ENCODE measurements at places on chromosomes 13 and 19. TPM values are rescaled to one million over a fixed set of nuclear protein-coding genes. Genes with fewer than 3 reads are reported as not detected.

DNA sequence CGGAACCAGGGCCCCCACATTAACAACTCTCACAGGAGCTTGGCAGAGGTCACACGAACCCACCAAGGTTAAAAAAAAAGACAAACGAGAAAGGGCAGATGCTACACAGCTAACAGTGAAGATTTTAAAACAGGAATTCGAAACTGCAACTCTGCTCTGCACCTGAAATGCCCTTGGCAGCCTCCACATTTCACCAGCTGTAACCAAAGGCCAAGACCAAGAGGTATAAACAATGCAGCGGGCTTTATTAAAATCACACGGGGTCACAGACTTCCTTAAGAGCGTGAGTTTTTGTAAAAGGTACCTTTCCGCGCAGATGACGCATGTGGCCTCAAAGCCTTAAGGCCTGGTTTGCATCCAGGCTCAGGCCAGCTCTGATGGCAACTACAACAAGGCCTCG lies 88.2 kb downstream of the STK24 start:
- no peak overlapping the region for H3K4me3 ChIP-seq
- no peaks in the 10 kb centered on the region for H3K36me3 ChIP-seq
- peak overlapping the region; percentile 59 for H3K27ac ChIP-seq
- no peak for DNase-seq
- H3K4me1 ChIP-seq: peaks cover 55% of the 10 kb centered on the region
- no peaks in the 10 kb centered on the region for H3K27me3 ChIP-seq

DNA sequence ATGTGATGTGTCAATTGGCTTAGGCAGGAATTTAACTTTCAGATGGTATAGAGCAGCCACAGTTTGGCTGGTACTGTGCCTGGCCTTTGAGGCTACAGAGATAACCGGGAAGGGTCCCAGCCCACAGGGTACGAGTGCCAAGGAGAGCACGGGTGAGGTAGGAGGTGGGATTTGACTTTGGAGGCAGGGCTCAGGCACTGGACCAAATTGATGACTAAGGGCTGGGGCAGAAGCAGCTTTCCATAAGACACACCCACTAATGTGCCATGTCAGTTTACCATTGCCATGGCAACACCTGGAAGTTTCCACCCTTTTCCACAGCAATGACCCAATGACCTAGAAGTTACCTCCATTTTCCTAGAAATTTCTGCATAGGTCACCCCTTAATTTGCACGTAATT lies 466.2 kb downstream of the TSHZ3 start:
- no peaks in the 10 kb centered on the region for H3K36me3 ChIP-seq
- no peak for DNase-seq
- H3K4me3 ChIP-seq: no peak overlapping the region
- no peaks in the 10 kb centered on the region for H3K27me3 ChIP-seq

Gene C13orf42
- not detected for total RNA-seq

DNA sequence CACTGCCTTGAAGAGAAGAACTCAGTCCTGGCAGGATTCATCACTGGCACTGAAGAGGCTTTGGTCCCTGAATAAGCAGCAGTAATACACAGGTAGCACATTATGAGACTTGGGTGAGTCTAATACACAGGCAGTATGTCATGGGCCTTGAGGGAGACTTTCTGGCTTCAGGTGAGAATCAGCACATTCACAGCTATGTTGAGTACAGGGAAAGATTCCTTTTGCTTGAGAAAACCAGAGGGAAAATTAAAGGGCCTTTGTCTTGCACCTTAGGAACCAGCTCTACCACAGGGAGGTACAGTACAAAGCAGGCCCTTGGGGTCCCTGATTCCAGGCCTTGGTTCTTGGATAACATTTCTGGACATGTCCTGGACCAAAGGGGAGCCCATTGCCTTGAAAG lies 484.6 kb downstream of the RFC3 start:
- no peak overlapping the region for H3K27ac ChIP-seq
- no peaks in the 10 kb centered on the region for H3K27me3 ChIP-seq
- H3K36me3 ChIP-seq: no peaks in the 10 kb centered on the region
- H3K4me3 ChIP-seq: no peak overlapping the region
- DNase-seq: no peak
- peaks cover 7% of the 10 kb centered on the region for H3K4me1 ChIP-seq

Gene LILRA1
- total RNA-seq: not detected

Gene RDH8
- 0.97 TPM for total RNA-seq

DNA sequence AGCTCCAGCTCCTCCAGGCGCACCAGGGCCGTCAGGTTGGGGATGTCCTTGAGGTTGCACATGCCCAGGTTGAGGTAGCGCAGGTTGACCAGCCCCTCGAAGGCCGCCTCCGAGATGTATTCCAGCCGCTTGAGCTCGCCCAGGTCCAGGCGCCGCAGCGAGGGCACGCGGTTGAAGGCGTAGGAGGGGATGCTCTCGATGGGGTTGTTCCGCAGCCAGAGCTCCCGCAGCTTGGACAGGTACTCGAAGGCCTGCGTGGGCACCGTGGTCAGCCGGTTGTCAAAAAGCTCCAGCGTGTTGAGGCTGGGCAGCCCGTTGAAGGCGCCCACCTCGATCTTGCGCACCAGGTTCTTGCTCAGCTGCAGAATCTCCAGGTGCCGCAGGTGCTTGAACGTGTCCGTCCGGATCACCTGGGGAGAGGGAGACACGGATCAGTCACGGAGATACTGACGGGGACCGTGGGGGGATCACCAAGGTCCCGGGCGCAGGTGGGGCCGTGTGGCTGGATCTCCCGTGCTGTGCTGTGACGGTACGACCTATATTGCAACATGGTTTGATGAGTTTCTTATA lies 5.4 kb upstream of the ASPDH start:
- no peak overlapping the region for H3K27ac ChIP-seq
- no peaks in the 10 kb centered on the region for H3K36me3 ChIP-seq
- no peaks in the 10 kb centered on the region for H3K27me3 ChIP-seq
- no peak overlapping the region for H3K4me3 ChIP-seq

GRCh38 chr13:74838096-74838495 lies 643.9 kb downstream of the TBC1D4 start:
- H3K4me1 ChIP-seq: peaks cover 7% of the 10 kb centered on the region
- no peaks in the 10 kb centered on the region for H3K36me3 ChIP-seq
- H3K27me3 ChIP-seq: no peaks in the 10 kb centered on the region
- H3K27ac ChIP-seq: no peak overlapping the region

DNA sequence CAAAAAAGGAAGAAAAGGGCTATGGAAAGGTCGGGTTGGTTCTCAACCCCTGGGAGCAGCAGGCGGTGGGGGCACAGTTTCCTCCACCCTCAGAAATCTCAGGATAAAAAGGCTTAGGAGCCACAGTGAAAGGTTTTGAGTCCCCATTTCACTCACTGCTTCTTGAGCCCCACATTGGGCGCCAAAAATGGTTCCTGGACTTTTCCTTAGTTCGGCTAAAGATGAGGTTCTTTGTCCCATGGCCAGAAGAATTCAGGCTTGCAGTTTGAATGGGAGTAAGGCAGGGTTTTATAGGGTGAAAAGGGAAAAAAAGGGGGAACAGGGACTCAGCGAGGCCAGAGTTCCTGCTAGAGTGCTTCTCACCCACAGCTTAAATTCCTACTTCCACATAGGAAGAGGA lies 179.5 kb downstream of the GGACT start:
- no peaks in the 10 kb centered on the region for H3K4me1 ChIP-seq
- H3K36me3 ChIP-seq: peaks cover 6% of the 10 kb centered on the region
- H3K4me3 ChIP-seq: no peak overlapping the region
- peak; percentile 16 for DNase-seq
- H3K27ac ChIP-seq: no peak overlapping the region
- no peaks in the 10 kb centered on the region for H3K27me3 ChIP-seq

Gene SACS
- 45.7 TPM for total RNA-seq

Gene CGB2
- not detected for total RNA-seq

- no peaks in the 10 kb centered on the region for H3K4me1 ChIP-seq
- no peak overlapping the region for H3K27ac ChIP-seq
- no peak for DNase-seq
- no peaks in the 10 kb centered on the region for H3K27me3 ChIP-seq
- H3K4me3 ChIP-seq: no peak overlapping the region
- no peaks in the 10 kb centered on the region for H3K36me3 ChIP-seq
These were observed 6.3 kb downstream of the SLC7A9 start for GRCh38 chr19:32863301-32863700.

Gene NKPD1
- 0.25 TPM for total RNA-seq

Gene CDADC1
- 1.8 TPM for total RNA-seq

Gene ZNF415
- total RNA-seq: 9.4 TPM

All from GM23248 (cell line).